ENCODE measurements at places on chromosomes 16 and 17.

DNA sequence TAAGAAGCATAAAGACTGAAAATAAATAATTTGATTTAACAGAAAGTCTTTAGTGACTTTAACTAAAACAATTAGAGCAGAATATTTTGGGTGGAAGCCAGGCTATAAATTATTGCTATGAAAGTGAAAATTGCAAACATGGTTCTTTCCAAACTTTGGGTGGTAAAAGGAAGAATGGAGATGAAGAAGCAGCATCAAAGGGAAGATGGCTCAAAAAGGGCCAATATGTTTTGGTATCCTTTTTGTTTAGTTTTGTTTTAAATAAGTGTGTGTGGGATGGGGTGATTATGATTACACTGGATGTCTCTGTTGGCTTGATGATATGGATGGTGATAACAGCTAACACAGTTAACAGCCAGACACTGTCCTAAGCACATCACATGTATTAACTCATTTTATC is 153.7 kb downstream of the CYB561 start:
- no peak for DNase-seq

DNA sequence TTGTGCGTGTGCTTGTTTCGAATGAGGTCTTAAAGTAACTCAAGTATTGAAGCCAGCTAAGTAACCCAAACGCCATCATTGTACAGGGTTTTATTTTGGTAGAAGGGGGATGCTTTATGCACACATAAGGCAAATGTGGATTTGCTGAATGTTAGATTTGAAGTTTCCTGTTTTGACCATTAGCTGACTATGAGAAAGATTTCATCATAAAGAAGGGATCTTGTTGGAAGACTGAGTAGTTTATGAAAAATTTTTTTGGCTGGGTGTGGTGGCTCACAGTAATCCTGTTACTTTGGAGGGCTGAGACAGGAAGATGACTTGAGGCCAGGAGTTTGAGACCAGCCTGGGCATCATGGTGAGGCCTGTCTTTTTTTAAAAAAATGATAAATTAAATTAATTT is 10.0 kb upstream of the ZFP3 start:
- no peak for DNase-seq

DNA sequence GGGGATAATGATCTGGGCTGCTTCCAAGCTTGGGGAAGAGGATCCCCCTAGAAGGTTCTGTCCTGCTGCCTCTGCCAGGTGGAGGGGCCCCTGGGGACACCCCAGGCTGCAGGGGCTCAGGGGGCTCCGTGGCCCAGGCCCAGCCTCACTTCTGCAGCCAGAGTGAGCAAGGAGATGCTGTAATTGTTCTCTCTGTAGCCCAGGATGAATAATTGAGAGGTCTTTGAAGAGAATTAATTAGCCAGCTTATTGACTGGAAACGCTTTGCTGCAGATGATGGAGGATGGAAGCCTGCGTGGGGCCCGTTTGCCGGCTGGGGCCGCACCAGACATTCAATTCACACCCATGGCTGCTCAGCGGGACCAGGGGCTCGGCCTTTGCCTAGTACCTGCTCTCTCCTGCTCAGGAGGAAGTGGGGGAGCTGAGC is 38.5 kb downstream of the TMEM235 start:
- DNase-seq = no peak

DNA sequence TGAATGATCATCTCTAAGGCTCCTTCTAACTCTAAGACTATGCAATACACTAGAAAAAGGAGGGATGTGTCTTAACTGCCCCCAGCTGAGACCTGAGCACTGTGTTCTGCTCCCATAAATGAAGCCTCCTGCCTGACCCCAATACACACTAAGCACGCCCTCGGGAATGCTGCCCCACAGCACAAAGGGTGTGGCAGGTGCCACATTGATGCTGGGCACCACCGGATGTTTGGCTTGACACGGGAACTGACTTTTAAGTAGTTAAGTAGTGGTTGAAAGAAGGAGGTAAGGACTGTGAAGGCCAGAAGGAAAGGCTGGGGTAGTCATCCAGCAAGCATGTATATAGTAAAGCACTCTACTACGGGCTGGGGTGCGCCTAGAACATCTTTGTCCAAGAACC is 4.0 kb downstream of the GSDMA start:
- DNase-seq = no peak

DNA sequence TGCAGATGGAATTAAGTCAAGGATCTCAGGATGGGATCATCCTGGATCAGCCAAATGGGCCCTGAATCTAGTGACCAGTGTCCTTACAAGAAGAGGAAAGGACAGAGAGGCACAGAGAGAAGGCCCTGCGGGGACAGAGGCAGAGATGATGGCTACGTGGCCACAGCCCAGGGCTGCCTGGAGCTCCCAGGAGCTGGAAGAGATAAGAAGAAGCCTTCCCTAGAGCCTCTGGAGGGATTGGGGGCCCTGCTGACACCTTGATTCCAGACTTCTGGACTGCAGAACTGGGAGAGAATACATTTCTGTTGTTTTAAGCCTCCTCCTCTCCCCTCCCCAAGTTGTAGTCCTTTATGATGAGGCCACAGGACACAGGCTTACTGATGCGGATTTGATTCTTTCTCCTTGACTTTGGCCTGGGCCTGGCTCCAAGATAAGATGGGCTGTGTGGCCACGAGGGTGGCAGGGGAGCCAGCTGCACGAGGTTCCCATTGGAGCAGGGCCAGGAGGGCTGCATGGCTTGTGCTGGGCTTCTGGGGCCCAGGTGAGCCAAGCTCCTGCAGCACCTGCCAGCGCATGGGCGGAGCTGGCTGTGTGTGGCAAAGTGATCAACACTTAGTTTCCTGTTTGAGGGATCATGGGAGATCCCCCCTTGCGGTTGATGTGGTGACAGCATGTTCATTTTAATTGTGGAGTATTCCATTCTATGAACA is 146.1 kb downstream of the IRF8 start:
- no peak for DNase-seq

GRCh38 chr16:89708481-89708931 is 7.0 kb upstream of the SPATA2L start:
- no peak for DNase-seq

DNA sequence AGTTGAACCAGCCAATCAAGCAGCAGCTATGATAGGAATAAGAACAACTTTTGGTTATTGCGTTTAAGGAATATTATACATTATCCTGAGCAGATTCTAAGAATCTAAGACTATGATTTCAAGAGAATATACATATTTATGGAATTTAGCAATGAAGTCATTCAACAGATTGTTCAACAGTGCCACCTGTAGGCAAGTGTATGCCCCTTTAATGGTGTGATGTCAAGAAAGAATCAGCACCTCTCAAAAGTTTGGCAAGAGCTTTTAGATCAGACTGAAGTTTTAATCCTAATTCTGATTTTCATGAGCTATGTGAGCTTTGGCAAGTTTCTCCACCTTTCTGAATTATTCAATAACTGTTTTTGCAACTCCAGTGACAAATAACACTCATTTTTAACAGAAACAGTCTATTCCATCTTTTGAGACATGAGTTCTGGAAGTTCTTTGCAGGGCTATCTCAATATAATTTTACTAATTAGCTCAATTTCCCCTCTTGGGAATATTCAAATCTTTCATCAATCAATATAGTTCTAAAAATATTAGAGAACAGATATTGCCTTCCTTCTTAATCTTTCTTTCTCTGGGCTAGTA is 474.3 kb upstream of the TOM1L1 start:
- DNase-seq = no peak

GRCh38 chr16:17939723-17940122 is 396.8 kb downstream of the NPIPA8 start:
- DNase-seq = no peak

DNA sequence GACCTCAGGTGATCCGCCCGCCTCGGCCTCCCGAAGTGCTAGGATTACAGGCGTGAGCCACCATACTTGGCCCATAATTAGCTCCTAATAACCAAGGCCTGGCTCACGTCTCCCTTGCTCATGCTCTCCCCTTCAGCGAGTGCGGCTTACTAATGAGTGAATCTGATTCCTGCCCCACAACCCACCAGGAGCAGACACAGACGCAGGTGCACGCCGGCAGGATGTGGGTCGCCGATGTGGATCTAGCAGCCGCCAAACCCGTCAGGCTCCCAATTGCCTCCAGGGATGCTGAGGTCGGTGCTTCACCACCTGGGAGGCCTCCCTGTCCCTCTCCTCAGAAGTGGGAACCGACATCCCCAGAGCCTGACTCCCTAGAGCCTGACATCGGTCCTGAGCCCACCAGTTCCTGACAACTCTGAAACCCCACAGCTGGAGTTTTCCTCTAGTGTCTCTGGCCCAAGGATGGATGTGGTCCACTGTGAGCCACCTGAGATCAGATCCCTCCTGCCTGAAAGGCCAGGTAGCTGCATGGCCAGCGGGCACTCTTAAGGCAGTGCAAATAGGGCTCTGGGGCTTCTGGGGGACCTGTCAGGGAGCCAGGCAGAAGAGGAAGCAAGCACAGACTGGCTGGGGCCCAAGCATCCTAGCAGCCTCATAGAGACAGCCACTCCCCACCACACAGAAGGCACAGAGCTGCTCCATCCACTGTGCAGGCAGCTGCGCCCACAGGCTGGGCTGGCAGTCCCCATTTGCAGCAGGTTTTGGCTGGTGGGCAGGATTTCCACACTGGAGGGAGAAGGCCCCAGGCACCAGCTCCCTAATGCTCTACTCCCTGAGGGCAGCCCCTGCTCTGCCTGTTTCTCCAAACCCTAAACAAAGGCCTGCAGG is 10.8 kb downstream of the EXOC7 start:
- no peak for DNase-seq

Data from astrocyte of the cerebellum (primary cell).